HS-27A (cell line): ENCODE measurements at places on chromosomes 7 and 10.

DNA sequence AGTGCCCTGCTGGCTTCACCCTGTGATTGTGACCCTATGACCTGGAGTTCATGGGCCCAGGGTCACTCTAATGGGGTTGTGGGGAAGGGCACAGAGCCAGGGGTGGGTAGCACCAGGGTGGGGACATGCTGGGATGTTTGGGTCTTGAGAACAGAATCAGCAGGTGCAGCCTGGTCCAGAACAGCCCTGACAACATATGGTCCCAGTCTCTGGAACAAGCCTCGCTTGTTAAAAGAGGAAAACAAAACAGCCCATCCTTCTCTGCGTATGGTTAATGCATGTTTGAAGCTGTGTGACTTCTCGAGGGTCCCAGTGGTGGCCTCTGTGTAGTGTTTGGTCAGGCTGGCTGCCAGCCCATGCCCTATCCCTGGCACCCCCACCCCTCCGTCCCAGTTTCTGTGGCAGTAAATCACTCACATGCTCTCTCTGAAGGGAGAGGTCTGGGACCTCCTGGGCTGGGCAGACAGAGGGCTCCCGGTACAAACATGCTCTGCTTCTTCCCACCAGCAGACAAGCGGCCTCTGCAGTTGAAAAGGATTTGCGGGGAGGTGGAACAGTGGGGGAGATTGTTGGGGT lies 79.4 kb downstream of the FAM241B start:
- DNase-seq: no peak

DNA sequence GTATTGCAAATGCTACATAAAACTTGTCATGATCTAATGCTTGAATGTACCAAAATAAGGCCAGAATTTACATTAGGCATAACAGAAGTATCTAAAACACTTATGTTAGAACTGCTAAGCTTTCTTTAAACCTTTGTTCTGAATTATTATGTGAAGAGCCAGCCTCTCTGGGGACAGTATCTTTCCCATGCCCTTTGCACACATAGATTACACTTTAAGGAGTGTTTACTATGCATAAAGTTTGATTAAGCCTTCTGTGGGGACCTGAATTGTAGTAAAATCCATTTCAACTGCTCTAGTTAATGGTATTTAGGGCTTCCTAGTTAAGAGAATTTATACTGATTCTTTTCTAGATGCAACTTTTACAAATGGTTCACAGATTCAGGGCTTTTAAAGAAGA lies 444.7 kb downstream of the IPMK start:
- no peak for DNase-seq

DNA sequence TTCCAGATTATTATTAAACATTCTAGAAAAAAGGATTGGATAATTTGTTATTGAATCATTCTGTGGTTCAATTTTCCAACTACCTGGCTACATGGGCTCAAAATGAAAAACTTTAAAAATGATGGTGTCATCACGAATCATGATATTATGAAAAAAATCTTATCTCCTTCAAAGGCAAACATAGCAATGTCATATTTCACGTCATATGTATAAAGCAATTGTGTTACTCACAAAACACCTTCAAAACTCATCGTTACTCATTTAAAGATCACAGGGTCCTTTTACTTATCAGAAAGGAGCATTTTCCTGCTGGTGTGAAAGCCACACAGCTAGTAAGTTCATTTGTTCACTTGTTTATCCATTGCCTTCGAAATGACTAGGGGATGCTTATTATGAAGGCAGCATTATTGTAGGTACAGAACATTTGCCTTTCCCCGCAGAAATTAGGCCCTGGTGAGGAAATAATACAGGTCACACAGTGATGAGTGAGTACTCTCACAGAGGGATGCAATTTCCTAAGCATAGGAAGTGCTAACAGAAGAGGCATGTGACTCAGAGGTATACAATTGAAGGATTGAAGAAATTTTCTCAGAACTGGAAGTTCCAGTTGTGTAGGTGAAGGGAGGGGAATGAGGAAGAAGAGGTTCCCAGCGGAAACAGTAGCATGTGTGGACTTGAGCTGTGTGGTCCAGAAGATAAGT lies 478.7 kb downstream of the INHBA start:
- DNase-seq: no peak

- DNase-seq: no peak
Measured at GRCh38 chr7:43390576-43390975, 192.3 kb upstream of the STK17A start.

GRCh38 chr10:85060944-85061343 lies 732.6 kb downstream of the CCSER2 start:
- no peak for DNase-seq

GRCh38 chr7:70599446-70600190 lies 532.3 kb upstream of the GALNT17 start:
- DNase-seq: no peak

DNA sequence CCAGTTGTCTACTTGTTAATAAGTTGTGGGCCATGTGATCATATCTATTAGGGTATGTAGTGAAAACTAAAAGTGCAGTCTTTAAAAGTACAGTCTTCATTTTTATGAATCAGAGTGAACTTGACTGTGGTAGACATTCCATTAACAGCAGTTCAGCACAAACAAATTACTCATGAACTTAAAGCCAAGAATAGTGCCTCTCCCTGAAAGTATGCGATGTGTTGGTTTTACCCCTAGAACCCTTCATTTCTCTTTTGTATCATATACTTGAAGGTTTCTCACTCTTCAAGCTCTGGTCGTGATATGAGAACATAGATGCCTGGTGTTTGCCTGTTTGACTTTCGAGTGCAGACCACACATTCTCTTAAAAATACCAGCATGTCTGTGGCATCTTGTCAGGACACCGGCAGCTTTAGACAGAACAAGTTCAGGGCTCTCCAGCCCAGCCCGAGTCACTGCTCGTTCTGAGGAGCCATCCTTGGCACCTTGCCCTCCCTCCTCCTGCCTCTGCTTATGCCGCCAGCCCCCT lies 159.3 kb downstream of the LCOR start:
- peak; percentile 29 for DNase-seq

- no peak for DNase-seq
Measured at GRCh38 chr10:20147684-20148083, 331.5 kb downstream of the PLXDC2 start.

DNA sequence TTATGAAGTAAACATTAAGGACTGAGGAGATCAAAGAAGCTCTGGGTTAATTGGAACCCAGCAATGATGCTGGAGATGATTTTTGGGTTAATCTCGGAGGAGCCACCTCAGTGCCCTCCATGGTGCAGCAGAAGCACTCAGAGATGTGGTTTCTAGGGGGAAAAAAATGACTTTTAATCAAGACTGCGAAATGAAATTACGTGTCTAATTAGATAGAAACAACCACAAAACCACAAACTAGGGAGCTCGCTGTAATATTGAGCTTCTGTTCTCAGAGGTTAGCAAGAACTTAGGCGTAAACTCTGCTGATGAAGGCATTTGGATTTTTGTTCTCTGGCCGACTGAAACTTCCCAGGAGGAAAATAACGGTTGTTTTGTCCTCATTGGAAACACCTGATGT lies 319.0 kb downstream of the GRID1 start:
- DNase-seq: no peak
